Stimulated activated CD4-positive, alpha-beta T cell treated with anti-CD3 and anti-CD28 coated beads, Interleukin-12 subunit alpha, Interleukin-12 subunit beta, amount 100 ng/mL, for 4 hours (primary cell): ENCODE measurements at places on chromosomes 2 and 18.

GRCh38 chr2:120108749-120109148 lies 95.9 kb downstream of the EPB41L5 start:
- no peak for DNase-seq

DNA sequence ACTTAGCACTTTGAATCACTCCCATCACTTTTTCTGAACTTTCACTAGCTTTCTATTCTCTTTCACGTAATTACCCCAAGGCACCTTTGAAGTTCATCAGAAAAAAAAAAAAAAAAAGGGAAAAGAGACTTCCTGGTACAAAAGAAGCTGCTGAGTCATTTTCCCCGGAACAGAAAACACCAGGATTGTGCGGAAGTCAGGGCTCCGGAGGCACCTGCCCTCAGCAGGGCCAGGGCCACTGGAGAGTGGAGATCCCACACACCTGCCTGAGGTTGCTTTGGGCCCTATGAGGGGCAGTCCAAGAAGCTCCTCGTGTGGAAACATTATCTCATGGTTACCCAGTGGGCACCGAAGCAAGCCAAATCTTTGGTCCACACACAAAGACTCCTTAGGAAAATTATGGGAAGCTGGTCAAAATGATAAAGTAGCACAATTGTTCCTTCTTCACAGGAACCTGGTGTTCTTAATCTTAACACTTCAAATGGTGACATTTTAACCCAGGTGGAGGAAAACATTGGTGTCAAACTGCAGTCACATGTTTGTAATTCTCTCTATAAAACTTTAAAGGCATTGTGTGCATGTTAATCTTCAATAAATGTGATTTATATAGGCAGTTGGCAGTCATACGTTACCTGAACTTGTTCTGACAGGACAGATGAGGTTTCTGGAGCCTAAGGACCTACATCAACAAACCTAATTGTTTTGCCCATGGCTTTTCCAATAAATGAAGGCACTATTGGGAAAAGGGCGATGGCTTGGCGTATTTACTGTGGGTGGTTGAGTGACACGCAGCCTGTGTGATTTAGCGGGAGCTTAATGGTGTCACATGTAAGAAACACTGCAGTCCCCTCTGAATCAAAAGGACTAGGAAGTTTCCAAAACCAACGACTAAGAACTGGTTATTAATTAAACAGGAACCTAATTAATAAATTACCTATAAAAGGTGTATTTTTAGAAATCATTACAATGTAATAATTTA lies 23.4 kb upstream of the FAM110C start:
- no peak for DNase-seq

- DNase-seq, result peak; percentile 2
Measured at GRCh38 chr2:178306352-178307073, 112.2 kb downstream of the OSBPL6 start.

GRCh38 chr2:231717281-231718171 lies 9.2 kb downstream of the PTMA start:
- DNase-seq, result no peak
